ENCODE measurements at places on chromosomes 3 and 15. TPM values are rescaled to one million over a fixed set of nuclear protein-coding genes. Genes with fewer than 3 reads are reported as not detected.

DNA sequence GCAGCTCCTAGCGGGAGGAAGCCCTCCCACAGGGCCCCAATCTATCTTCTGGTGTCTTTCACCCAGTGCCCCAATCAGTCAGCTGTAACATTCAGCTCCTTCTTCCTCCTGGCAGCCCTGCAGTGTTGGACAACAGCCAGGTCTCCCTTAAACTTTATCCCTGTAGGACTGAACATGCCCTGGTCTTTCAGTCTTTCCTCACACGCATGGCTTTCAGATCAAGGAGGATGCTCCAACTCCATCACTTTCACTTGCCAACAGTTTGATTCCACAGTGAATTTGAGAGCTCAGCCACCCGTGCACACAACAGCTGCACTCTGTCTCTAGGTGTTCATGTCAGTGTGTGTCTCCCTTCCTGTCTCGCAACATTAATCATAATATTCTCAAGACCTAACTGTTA, 28.5 kb upstream of the LRRC34 start:
- H3K27ac ChIP-seq = no peak overlapping the region
- peaks cover 7% of the 10 kb centered on the region for H3K4me1 ChIP-seq

DNA sequence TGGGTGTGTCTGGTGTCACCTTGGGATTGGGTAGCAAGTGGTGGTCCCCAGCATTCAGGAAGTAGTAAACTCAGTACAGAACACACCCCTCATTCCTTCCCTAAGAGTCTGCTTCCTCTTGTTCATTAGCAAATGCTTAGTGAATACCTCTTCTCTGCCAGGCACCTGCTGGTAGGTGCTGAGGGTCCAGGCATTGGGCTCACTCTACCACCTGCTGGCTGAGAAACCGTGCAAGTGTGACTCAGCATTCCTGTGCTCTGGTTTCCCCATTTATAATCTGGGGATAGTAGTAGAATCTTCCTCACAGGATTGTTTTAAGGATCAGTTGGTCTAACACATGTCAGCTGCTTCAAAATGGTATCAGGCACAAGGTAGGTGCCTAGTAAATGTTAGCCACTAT, 4.8 kb downstream of the SHF start:
- peaks cover 58% of the 10 kb centered on the region for H3K4me1 ChIP-seq
- peak overlapping the region; percentile 14 for H3K4me3 ChIP-seq
- peaks cover 13% of the 10 kb centered on the region for H3K27me3 ChIP-seq
- no peak for DNase-seq
- no peak overlapping the region for H3K27ac ChIP-seq
- H3K36me3 ChIP-seq = no peaks in the 10 kb centered on the region

DNA sequence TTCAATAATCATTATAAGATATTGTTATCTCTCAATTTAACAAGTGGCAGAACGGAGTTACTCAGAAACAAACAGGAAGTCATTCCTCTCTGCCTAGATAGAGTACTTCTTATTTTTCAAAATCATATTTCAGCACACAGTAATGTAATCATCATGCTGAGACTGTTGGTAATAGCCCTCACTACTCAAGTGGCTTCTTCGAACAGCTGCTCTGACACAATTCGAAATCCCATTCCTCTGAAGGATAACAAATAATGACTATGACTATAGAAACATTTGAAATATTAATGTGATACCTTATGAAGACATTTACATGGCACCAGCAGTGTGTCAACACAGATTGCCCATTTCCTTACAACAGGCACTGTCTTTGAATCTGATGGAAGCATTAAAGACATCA, 1249.8 kb downstream of the NSUN3 start:
- H3K27ac ChIP-seq = no peak overlapping the region
- DNase-seq = no peak
- no peaks in the 10 kb centered on the region for H3K36me3 ChIP-seq
- no peaks in the 10 kb centered on the region for H3K4me1 ChIP-seq

CCR5 gene
- not detected for total RNA-seq

DNA sequence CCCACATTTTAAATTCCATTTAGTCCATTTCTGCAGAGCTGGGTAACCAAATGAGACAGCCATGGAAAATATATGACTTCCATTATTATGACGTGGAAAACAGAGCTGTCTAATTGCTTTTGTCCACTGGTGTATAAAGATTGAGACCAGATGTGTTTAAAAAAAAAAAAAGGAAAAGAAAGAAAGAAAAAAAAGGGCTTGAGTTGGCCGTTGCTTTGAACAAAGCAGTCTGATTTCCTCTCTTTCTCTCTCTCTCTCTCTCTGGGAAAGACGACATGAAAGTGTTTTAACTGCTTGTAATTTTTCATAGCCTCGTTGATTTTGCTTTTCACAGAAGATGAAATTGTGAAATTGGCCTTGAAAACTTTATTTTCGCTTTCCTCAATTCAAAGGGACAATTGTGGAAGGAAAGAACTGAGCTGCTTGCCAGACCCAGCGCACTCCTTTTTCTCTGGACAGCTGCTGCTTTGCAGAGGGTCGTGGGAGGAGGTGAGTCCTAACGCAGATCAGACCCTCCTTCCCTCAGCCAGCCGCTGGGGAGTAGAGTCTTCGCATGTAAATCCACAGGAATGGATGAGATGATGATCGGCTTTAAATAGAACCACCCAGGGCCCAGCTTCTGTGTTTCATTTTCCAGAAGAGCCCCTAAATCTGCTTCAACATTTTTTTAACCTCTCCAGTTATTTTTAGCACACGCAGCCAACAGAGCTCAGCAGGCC, 42.8 kb upstream of the UBE2E1 start:
- H3K27me3 ChIP-seq = no peaks in the 10 kb centered on the region
- no peak overlapping the region for H3K27ac ChIP-seq
- H3K4me1 ChIP-seq = peaks cover 57% of the 10 kb centered on the region
- no peaks in the 10 kb centered on the region for H3K36me3 ChIP-seq
- no peak overlapping the region for H3K4me3 ChIP-seq
